NCI-H2081 (cell line): ENCODE measurements at places on chromosomes 7 and 10.

DNA sequence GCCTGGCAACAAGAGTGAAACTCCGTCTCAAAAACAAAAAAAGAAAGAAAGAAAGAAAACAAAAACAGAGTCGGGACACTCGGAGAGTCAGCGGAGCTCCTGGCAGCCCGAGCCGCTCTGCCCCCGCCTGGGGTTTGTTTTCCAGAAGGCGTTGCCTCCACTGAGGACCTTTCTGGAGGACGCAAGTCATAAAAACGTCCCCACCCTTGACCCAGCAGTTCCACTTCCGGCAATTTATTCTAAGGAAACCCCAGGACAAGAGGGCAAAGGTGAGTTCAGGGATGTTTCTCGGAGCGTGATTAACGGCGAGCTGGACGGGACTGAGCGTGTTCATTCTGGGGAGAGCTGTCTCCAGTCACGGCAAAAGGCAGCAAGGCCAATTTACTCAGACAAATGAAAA, 27.0 kb upstream of the SUN1 start:
- no peak for DNase-seq

- peak; percentile 54 for DNase-seq
These were observed 253.2 kb downstream of the CAMK1D start for GRCh38 chr10:12602521-12602920.

- DNase-seq, result no peak
These were observed at the start of gene KLF6 for GRCh38 chr10:3784510-3785250. Gene KLF6, minus strand, starts transcription at chr10:3785209. Its CDS starts 195 bp downstream, at chr10:3785014.

GRCh38 chr7:33356336-33356735, 227.0 kb downstream of the BBS9 start:
- no peak for DNase-seq
